ENCODE measurements at places on chromosomes 5 and 9.
A peak's percentile ranks its signal among the peaks of the same experiment; 100 is the strongest.

- peak; percentile 76 for DNase-seq
Observed at GRCh38 chr5:168327994-168328393, 36.5 kb downstream of the WWC1 start.

DNA sequence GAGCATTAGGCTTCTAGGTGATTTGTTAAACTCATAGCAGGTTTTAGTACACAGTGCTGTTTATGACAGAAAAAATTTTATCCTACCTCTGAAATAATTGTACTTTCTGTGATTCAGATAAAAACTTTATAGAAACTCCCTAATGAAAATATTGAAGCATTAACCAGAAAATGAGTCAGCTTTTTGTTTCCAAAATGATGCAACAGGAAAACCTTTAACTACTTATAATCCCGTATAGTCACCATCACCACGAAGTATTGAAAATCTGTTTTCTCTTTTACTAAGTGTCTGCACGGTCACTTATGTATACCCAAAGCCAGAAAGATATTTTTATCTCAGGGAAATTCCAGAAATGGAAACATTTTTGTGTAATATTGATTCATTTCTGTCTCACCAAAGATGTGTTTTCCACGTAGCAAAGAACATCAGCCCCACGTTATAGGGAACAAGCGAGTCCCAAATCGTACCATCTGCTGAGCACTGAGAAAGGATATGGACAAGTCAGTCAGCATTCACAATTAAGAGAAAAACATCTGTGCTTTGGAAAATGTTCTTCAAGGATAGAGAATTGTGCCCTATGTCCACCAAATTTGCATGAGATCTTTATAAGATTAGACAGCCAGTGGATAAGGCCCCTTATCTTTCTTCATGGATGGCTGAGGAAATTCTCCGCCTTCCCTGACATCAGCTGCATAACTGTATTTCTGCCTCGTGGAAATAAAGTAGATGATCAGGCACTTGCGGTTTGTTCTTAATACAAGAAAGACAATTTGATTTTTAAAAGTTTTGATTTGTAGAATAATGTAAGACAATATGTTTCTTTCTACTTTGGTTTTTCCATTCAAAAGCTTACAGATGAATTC lies 41.9 kb downstream of the TNFAIP8 start:
- peak; percentile 81 for DNase-seq

GRCh38 chr9:129416821-129417539 lies 203.9 kb downstream of the C9orf50 start:
- no peak for DNase-seq

GRCh38 chr9:17588395-17588794 lies 9.5 kb downstream of the SH3GL2 start:
- DNase-seq = no peak

GRCh38 chr9:99451112-99451606 lies 229.1 kb downstream of the SEC61B start:
- DNase-seq = no peak

GRCh38 chr9:74304598-74304997 lies 192.5 kb upstream of the RORB start:
- no peak for DNase-seq

DNA sequence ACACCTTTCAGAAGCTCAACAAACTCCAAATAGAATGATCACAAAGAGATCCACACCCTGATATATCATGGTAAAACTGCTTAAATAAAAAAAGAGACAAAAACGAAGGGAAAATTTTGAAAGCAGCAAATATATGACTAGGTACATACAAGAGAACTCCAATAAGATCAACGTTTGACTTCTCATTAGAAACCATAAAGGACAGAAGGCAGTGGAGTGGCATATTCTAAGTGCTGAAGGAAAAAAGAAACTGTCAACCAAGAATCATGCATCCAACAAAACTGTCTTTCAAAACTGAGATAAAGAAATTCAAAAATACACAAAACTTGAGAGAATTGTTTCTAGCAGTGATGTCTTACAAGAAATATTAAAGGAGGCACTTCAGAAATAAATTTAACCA lies 11.2 kb downstream of the SLC22A4 start:
- no peak for DNase-seq

DNA sequence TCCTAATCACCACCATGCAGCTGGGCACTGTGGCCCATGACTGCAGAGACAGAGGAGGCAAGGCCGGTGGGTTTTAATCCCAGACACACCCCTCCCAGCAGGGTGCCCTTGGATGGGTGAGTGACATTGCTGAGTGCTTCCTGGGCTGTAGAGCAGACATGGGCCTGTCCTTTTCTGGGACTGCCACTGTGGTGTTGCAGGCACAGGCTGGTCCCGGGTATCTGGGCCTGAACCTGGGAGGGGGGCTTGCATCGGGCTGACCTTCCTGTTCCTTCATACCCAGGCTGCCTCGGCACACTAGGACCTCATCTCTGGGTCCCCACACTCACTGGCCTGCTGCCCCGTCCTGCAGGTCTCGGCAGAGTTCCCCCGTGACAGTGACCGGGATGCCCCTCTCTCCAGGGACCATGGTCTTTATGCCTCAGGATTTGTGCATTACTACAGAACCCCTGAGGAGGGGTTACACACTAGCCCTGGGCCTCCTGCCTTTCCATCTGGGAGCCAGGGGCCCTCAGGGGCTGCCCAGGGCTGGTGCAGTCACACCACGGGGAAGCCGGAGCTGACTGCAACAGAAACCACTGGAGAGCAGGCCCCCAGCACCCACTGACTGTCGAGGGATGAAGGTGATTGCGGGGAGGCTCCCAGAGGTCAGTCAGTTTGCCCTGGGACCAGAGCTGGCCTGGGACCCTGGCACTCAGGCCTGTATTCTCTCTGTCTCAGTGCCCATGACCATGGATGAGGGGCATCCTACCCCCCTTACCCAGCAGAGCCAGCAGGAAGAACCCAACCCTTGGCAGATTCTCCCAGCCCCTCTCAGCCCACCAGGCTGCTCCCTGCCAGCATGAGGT lies 8.9 kb upstream of the SLC25A48 start:
- no peak for DNase-seq

GRCh38 chr9:113650207-113651131 lies 186.9 kb downstream of the RGS3 start:
- DNase-seq = peak; percentile 88

- no peak for DNase-seq
Observed at GRCh38 chr9:137688261-137688660, 69.5 kb downstream of the EHMT1 start.

DNA sequence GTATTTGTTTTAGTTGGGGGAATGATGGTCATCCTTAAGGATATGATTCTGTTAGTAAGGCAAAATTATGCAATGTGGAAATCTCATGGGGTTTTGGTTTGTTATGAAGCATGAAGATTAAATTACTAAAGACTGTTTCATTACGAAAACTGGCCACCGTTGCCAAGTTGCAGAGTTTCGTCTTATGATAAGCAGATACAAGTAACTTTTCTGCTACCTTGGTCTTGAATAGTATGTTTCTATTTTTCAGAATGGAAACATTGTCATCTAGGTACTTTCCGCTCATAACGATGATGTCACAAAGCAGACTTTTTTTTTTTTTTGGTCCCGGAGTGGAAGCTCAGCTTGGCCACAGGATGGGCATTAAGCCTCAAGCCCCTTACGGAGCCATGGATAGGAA lies 4.2 kb downstream of the CCNI2 start:
- DNase-seq = no peak

DNA sequence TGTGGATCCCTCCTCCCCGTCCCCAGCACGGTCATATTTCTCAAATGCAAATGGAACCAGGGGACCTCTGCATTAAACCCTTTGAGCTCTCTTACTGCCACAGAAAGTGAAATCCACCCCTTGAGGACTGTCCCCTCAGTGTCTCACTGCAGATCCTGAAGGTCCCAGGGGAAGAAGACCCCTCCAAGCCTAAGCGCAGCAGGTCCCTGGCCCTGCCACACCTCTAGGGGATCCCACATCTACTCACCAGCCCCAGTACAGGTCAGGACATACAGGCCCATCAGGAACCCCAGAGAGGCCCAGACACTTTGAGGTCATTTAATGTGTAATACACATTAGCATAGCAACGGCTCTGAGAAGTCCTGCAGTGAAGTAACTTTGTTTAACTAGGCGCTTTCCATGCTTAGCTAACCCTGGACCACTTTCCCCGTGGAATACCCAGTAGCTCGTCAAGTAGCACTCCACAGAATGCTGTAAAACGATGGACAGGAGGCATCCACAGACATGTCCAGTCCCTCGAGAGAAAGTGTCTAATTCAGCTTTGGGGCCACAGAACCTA lies 54.7 kb upstream of the ALDH1B1 start:
- no peak for DNase-seq

DNA sequence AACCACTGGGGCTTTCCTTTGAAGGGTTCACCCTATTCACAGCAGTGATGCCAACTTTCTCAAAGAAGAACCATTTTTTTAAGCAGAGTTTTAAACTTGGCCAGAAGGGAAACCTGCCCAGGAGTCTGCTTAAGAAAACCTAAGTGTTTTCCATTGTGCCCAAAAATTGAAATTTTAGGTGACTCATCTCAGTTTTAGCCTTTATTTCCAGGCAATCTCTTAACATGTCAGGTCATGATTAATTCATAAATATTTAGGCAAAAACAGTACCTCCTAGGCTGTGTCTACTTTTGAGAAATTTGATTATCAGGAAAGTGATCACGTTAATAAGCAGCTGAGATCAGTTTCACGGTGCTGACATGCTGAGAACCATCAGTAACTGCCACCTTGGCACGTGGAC lies 61.9 kb downstream of the TLE1 start:
- DNase-seq = no peak

GRCh38 chr5:115577329-115577728 lies 24.9 kb downstream of the TICAM2 start:
- peak; percentile 52 for DNase-seq

GRCh38 chr5:14322437-14323187 lies 179.5 kb downstream of the TRIO start:
- peak; percentile 27 for DNase-seq

DNA sequence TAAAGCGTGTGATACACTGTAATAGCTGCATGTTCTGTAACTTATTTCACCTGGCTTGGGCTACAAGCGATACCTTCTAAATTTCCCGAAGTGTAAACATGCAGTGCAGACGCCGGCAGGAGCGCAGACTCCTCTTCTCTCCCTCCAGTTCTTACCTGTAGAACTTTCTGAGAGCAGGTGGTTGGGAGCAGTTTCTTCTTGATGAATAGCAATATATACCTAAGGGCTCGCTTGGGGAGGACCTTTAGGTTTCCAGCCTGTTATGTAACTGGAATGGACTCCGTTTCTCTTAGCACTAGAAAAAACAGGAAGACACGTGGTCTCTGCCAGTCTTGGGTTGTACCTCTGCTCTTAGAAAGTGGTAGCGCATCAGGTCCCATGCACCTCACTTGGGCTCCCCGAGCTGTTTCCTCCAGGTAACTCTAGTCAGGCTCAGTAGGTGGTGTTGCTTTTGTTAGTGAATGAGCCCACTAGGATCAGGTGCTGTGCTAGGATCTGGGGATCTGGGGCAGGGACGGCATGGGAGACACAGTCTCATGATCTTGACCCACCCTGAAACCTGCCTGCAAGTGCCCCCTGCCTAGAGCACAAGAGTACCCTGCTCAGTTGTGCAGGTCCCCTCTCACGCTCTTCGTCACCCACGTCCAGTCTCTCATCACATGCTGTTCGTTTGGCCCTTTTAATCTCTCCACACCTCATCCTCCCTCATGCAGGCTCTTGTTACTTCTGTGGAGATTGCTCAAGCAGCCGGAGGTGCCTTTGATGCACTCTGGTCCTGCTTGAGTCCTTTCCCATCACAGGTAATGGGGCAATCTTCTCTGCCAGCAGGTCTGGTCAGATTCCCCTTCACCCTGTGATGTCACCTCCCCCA lies 2.8 kb downstream of the TENT4A start:
- DNase-seq = no peak

DNA sequence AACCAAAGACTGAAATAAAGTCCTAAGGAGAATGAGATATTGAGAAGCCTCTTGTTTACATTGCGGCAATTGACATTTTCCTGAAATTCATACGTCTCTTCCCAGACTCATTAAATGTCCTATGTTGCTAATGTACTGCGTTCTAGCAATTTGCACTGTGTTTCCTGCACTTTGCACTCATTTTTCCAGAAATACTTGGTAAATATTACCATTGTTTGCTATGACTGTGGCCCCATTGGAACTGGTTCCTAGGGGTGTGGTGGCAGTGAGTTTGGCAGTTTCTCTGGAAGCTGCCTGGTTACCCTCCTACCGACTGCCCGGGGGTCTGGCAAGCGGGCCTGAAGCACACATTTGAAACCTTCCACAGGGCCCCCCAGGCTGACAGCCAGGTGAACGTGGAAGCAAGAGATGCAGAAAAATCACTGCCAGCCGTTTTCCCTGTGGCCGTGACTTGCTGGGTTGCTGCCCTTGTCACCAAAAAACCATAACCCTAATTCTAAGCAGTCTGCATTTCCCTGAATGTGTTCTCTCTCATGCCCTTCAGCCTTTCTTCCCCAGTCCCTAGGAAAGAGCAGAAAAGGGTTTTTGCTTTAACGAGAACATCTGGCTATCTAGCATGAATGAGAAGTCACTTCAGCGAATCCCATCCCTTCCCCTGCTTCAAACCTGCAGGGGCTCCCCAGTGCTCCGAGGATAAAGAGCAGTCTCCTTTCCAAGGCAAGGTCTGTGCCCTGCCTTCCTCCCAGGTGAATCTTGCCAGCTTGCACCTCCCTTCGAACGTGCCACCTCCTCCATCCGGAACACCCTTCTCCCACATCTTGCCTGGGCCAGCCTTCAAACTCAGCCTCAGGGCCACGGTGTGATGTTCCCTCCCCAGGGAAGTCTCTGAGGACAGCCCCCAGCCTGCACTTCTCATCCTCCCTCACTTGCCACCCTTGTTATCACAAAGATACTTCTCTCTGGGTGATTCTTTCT lies 84.2 kb downstream of the AK8 start:
- no peak for DNase-seq

- no peak for DNase-seq
Observed at GRCh38 chr5:173662581-173663351, 46.3 kb upstream of the BOD1 start.

GRCh38 chr9:100213730-100214477 lies 114.9 kb downstream of the INVS start:
- peak; percentile 43 for DNase-seq

- DNase-seq = no peak
Observed at GRCh38 chr5:51377151-51378060, 5.8 kb upstream of the ISL1 start.

DNA sequence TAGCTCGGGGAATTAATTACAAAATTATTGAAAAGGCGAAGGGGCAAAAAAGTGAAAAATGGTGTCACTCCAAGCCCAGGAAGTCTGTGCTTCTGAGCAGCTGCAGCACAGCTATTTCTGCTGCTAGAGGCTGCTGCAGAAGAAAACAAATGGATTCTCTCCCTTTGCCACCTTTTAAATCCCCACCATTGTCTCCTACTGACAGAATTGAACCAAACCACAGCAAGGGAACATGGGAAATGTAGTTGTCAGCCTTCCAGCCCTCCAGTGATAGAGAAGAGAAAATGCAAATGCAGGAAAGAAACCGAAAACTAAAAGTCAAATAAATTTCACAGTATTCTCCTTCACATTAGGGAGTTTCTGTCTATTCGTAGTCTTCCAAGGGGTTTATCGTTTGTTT lies 33.4 kb upstream of the CDC42SE2 start:
- DNase-seq = peak; percentile 15

GRCh38 chr9:84207491-84207951 lies 133.0 kb downstream of the SLC28A3 start:
- DNase-seq = no peak

All from ELR (cell line).